Colonic mucosa (tissue), 4 donors: ENCODE measurements at places on chromosomes 6 and 20.

DNA sequence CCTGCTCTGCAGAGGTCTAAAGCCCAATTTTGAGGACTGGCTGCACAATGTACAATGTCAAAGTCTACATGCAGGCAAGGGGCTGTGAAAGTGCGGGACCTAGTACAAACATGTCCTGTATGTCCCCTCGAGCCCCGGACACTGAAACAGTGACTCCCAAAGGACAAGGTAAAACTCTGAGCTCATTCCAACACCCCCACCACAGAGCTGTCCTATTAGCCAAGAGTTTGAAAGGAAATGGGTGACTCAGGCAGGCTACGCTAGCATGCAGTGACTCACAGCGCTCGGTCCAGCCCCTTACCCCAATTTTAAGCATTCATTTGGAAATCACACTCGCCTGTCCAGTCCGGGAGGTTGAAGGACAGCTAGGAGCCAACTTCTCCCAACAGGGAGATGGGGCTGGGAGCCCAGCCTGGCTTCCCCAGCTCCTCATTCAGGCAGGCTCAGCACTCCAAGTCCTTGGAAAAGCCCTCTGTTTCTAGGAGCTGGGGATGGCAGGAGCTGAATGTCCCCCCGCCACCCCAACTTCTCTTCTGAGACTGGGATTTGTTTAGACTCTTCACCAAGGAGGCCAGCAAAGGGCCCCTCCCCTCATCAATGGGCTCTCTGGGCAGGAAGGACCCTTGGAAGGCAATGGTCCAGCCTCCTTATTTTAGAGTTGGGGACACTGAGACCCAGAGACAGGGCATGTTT lies 3.9 kb downstream of the SDC4 start:
- DNase-seq, result peak; percentile 55

DNA sequence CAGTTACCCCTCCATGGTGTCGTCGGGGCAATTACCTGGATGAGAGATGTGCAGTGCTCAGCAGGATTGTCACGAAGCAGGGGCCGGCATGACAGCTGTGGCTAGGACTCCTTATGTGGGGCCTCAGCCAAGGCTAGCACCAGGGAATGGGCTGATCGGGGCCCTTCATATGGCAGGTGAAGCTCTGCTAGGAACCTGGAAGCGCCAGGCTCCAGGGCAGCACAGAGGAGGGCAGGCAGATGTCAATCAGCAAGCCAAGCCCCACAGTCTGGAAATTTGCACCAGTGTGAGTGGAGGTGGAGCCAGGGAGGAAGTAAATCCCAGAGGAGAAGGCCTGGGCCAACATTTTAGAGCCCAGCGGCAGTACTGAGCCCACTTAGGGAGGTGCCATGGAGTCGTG lies 21.2 kb downstream of the SYNDIG1 start:
- no peak for DNase-seq

DNA sequence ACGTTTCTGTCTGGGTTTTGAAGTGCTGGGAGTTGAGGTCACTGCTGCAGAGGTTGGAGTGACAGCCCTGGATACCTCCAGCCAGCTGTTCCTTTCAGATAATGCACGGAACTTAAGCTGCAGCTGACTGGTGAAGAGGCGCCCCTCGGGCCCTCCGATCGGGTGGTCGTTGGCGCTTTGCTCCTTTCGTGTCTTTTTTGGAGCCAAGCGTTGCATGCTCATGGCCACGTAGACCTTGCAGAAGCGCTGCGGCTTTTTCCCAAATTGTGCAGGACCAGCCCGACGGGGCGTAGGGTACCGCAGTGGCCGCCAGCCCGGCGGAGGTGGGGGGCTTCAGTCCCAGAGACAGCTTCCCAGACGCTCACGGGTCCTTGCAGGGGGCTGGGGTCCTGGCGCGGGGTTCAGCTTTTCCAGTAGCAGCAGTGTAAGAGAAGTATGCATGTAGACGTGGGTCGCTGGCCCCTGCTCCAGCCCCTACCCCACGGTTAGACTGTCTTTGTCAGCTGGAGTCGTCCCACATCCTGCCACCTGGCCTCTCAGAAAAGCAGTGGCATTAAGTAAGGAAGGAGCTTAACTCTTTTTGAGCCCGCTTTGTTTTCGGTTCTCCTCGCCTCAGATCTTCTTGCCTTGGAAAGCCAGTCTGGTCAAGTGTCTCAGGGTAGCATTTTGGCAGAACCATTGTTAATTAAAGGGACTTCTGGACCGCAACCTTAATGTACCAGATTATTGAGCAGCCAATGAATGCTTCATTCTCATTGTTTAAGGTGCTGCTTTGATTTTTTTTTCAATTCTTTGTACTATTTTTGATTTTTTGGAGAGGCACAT lies 838 bp downstream of the TNFAIP3 start:
- peak; percentile 54 for DNase-seq

GRCh38 chr6:24323632-24324337 lies 34.1 kb downstream of the DCDC2 start:
- DNase-seq, result no peak

DNA sequence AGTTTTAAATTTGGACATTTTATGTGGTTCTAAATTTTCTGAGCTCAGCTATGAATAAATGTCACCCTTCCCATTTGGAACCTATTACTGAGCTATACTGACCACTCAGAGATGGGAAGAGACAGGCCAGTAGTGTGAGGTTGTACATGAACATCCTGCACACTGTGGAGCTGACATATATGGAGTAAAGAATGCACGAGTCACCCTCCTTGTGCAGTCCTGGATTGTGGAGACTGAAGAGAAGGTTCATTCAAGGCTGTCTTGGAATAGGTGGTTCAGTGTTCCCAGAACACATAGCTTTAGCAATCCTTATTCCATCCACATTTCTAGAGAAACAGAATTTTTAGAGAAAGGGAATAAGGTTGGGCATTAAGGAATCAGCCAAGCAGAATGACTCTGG lies 50.3 kb upstream of the OGFRL1 start:
- no peak for DNase-seq

GRCh38 chr6:7200598-7201443 lies 93.1 kb downstream of the RREB1 start:
- peak; percentile 73 for DNase-seq

GRCh38 chr6:63214816-63215215 lies 3.5 kb downstream of the FKBP1C start:
- no peak for DNase-seq

DNA sequence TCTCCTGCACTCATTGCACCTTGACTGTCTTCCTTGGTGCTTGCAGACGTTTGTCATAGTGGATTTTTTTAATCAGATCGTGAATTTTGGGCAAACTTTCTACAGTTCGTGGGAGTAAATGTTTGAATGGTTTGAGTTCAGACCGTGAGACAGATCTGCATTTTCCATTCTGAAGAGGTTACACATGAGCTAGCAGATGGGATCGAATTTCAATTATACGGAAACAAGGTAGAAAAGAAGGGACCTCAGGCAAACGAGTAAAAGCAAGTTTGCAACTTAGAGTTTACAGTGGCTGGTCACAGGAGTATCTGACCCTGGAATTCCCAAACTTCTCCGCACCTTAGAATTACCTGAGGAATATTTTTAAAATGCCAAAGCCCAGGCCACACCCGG lies 17.2 kb upstream of the NCR2 start:
- DNase-seq, result no peak

- no peak for DNase-seq
Measured at GRCh38 chr20:44644667-44645131, 6.8 kb downstream of the ADA start.

GRCh38 chr20:35887393-35888064 lies 66.8 kb downstream of the SCAND1 start:
- no peak for DNase-seq

- DNase-seq, result no peak
Measured at GRCh38 chr20:53408691-53409446, 184.8 kb downstream of the ZNF217 start.

DNA sequence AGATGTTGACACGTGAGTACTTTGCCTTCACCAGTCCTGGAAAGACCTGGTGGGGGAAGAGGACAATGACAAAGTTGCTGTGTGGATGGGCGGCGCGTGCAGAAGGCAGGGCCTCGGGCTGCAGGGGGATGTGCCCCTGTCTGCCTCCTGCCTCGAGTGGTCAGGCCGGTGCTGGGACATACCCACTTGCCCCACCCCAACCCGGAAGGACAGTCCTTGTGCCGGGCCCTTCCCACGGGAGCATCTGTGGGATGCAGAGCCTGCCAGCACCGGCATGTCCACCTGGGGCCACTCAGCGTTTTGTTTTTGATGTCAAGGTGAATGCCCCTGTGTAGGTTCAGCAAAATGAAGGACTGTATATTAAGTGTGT lies 60.5 kb upstream of the BHLHE23 start:
- DNase-seq, result no peak

GRCh38 chr6:144335311-144335861 lies 50.3 kb downstream of the UTRN start:
- no peak for DNase-seq

DNA sequence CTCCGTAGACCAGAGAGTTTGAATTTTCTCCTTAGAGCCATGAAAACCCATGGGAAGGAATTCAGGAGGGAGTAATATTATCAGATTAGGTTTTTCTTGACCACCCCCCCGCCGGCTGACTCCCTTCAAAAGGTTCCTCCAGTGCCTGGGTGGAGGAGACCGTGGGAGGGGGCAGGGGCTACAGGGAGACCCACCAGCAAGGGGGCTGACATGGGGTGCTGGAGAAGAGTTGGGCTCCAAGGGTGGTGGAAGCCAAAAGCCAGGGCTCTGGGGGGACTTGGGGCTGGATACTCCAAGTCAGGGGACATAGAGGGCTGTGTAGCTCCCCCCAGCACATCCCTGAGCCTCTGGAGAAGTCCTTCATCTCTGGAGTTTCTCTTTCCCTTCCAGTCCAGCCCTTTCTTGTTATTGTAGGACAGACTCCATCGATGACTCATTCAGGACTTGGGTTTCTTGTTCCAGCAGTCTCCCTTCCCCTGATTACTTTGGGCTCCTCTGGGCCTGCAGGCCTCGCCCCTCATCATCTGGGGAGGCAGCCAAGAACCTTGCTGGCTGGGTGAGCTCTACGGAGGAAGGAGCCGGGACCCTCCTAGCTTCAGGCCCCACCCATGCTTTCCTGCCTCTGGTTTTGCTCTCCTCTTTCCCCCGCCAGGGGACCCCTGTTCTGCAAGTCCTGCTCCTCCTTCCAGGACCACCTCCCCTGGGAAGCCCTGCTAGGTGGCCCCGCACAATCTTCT lies 10.5 kb upstream of the KIAA1755 start:
- no peak for DNase-seq

GRCh38 chr6:42771741-42772100 lies 10.1 kb upstream of the BICRAL start:
- no peak for DNase-seq

GRCh38 chr6:136757150-136757549 lies 35.1 kb downstream of the MAP3K5 start:
- DNase-seq, result no peak

DNA sequence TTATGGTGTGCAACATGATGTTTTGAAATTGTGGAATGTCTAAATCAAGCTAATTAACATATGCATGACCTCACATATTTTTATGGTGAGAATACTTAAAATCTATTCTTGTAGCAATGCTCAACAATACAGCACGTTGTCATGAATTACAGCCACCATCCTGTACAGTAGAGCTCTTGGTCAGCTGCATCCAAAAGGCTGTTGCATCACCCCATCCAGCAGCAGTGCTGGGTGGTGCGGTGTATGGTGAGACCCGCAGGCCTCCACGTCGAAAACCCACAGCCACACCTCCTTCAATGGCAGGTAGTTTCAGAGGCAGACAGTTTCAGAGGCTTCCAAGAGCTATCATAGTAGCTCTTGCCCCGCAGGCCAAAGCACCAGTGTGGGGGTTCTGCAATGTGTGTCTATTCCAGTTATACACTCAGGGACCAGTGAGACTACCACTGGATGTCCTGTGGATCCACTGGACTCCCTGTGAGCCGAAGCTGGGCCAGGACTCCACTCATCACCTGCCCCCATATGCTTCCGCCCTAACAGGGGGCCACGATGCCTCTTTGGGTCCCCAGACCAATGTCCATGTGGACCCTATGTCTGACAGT lies 23.4 kb downstream of the PACSIN1 start:
- no peak for DNase-seq

DNA sequence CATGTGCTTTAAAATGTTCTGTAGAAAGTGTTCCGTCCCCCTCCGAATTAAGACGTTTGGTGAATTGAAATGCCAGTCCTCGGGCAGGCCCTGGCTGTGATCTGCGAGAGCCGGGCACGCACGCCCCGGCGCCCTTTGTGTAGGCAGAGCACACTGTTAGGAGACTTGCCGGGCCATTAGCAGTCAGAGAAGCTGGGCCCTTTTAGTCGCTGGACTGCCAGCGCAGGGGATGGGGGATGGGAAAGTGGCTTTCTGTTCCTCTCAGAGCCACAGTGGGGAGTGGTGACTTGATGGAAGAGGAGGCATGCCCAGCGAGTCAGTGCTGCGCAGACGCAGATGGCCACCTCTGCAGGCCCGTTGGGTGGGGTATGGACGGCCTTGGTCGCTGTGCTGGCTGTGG lies 2.2 kb downstream of the PPP1R3G start:
- DNase-seq, result peak; percentile 32

DNA sequence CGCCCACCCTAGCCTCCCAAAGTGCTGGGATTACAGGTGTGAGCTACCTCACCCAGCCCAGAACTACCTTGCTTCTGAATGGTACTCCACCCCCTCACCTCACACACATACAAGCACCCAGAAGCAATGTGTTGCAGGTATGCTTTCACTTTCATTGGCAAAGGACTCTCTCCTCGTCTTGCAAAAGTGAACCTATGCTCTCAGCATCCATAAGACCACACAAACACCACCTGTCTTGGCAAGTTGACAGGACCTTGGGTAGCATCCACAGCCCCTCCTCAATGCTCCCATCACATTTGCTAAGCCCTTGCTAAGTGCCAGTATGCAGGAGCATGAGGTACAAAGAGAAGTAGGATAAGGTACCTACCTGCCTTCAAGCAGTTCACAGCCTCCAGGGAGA lies 3.7 kb downstream of the KIF13A start:
- peak; percentile 38 for DNase-seq

DNA sequence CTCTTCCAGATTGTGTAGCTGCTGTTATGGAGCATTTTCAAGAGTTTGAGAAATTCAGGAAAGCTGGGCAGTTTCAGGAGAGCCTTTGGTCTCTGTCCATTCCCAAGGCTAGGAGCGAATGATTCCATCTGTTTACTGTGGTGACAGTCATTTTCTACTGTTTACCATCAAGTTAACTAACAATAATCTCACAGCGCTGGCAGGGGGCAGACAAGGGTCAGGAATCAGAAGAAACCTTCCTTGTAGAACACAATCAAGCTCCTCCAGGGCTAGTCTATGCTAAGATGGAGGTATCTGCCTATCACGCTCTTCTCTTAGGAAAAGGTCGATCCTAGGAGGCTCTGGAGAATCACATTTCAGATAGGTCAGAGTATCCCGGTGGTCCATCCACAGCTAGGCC lies 293.9 kb downstream of the KIF16B start:
- no peak for DNase-seq
